ENCODE measurements at places on chromosomes 4 and X. TPM values are rescaled to one million over a fixed set of nuclear protein-coding genes. Genes with fewer than 3 reads are reported as not detected.
A peak's percentile ranks its signal among the peaks of the same experiment; 100 is the strongest.

MAMLD1 gene
- total RNA-seq = 13.4 TPM

PDGFRA gene
- 214 TPM for total RNA-seq

- no peaks in the 10 kb centered on the region for H3K27me3 ChIP-seq
- DNase-seq = no peak
- H3K36me3 ChIP-seq = no peaks in the 10 kb centered on the region
- H3K4me3 ChIP-seq = peak overlapping the region; percentile 3
These were observed 319.6 kb upstream of the HS3ST1 start for GRCh38 chr4:11748164-11748872.

AFAP1 gene
- total RNA-seq = 66.9 TPM

CT83 gene
- total RNA-seq = not detected

HPGD gene
- total RNA-seq = not detected

COL4A6 gene
- 36.9 TPM for total RNA-seq

AMER1 gene
- 5.0 TPM for total RNA-seq

All from osteocyte (in vitro differentiated cells).